ENCODE measurements at places on chromosomes 6 and 20.

DNA sequence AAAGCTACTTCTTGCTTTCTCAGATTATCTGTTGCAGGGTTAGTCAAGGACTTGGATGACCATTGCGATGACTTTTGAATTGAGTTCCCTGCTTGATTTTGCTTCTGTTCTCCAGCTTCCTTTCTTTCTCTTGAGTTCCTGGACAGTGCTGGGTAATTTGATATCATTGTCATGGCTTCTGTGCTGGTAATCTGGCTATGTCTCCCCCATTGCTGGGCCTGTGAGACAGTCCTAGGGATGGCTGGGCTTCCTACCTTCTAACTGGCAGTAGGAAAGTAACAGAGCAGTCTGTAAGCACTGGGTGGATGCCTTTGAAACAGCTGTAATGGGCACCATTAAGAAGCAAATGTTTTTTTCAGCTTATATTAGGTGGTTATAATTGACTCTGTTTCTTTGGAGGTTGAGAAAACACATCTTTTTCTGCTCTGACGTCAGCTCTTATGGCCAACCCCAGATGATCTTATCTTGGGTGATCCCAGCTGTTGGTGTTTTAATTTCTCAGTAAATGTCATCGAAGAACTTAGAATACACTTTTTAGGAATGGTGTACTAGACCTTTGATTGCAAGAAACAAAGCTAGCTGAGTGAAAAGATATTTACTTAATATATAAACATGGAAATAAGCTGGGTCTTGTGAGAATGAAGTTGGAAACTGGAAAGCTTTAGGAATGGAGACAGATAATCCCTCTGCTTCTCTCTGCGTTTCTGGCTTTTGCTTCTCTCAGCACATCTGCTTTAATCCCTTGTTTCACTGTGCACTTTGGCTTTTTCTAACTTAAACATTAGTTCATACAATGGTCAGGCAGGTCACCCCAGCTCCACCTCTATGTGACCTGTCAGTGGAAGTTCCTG is 195.0 kb upstream of the MAN1A1 start:
- no peak for DNase-seq

- no peak for DNase-seq
Observed at GRCh38 chr6:2794171-2794730, 29.1 kb downstream of the WRNIP1 start.

GRCh38 chr6:135479601-135480000 is 17.9 kb downstream of the AHI1 start:
- DNase-seq = no peak

GRCh38 chr20:14470977-14471661 is 133.7 kb upstream of the FLRT3 start:
- DNase-seq = no peak

- no peak for DNase-seq
Observed at GRCh38 chr6:154933181-154933827, 61.8 kb upstream of the TIAM2 start.
